ENCODE measurements at places on chromosomes 13 and 19. TPM values are rescaled to one million over a fixed set of nuclear protein-coding genes. Genes with fewer than 3 reads are reported as not detected.
A peak's percentile ranks its signal among the peaks of the same experiment; 100 is the strongest.

Gene PRODH2
- total RNA-seq = not detected

Gene CTXN1
- total RNA-seq = 21.8 TPM

Gene FUZ
- 19.8 TPM for total RNA-seq

Gene ICAM1
- total RNA-seq = 19.0 TPM

Gene HIPK4
- total RNA-seq = 0.53 TPM

Gene FBXL12
- 27.8 TPM for total RNA-seq

Gene TNNI3
- total RNA-seq = not detected

Gene MIA
- 1.4 TPM for total RNA-seq

Gene ZNF738
- total RNA-seq = 6.7 TPM

Gene VSTM1
- not detected for total RNA-seq

Gene KCNRG
- total RNA-seq = 0.59 TPM

DNA sequence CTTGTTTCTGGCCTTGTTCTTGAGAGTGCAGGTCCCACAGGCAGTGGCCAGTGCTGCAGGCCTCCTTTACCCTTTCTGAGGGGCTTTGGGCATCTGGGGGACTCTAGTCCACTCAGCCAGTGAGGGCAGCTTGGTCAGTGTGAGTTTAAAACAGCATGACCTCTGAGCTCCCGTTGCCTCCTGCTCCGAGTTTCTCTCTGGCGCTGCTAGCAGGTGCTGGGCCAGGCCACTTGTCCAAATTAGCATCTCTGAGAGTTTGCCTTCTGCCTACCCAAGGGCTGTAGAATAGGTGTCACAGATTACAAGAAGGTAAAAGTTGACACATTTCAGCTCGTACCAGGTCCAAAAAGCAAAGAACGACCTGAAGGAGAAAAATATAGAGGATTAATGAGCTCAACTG lies 105.9 kb downstream of the SIPA1L3 start:
- H3K4me3 ChIP-seq = no peak overlapping the region
- no peaks in the 10 kb centered on the region for H3K36me3 ChIP-seq
- no peak overlapping the region for H3K27ac ChIP-seq
- no peaks in the 10 kb centered on the region for H3K4me1 ChIP-seq
- DNase-seq = no peak

- peaks cover 59% of the 10 kb centered on the region for H3K27me3 ChIP-seq
- H3K4me1 ChIP-seq = peaks cover 10% of the 10 kb centered on the region
- H3K36me3 ChIP-seq = peaks cover 6% of the 10 kb centered on the region
- no peak overlapping the region for H3K27ac ChIP-seq
Measured at GRCh38 chr19:35845215-35846037, 6.9 kb downstream of the NPHS1 start.

- no peak overlapping the region for H3K27ac ChIP-seq
- H3K36me3 ChIP-seq = no peaks in the 10 kb centered on the region
- no peak for DNase-seq
- H3K27me3 ChIP-seq = no peaks in the 10 kb centered on the region
Measured at GRCh38 chr19:34888091-34888490, 38.6 kb upstream of the ZNF30 start.

- no peak for DNase-seq
- H3K4me3 ChIP-seq = no peak overlapping the region
- H3K36me3 ChIP-seq = no peaks in the 10 kb centered on the region
- H3K4me1 ChIP-seq = peaks cover 25% of the 10 kb centered on the region
- H3K27me3 ChIP-seq = no peaks in the 10 kb centered on the region
Measured at GRCh38 chr13:89455741-89456140, 1784.6 kb downstream of the SLITRK5 start.

DNA sequence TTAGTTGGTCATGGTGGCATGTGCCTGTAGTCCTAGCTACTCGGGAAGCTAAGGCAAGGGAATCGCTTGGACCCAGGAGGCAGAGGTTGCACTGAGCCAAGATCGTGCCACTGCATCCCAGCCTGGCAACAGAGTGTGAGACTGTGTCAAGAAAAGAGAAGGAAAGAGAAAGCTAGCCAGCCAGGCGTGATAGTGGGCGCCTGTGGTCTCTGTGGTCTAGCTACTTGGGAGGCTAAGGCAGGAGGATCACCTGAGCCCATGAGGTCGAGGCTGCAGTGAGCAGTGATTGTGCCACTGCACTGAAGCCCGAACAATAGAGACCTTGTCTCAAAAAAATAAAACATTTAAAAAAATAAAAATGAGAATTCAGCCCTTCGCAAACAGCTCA lies 33.3 kb downstream of the TIMM13 start:
- H3K27ac ChIP-seq = no peak overlapping the region
- DNase-seq = no peak
- peaks cover 13% of the 10 kb centered on the region for H3K4me1 ChIP-seq

GRCh38 chr19:38713227-38713649 lies 31.0 kb downstream of the CAPN12 start:
- H3K4me3 ChIP-seq = no peak overlapping the region
- H3K27ac ChIP-seq = peak overlapping the region; percentile 67
- no peak for DNase-seq

DNA sequence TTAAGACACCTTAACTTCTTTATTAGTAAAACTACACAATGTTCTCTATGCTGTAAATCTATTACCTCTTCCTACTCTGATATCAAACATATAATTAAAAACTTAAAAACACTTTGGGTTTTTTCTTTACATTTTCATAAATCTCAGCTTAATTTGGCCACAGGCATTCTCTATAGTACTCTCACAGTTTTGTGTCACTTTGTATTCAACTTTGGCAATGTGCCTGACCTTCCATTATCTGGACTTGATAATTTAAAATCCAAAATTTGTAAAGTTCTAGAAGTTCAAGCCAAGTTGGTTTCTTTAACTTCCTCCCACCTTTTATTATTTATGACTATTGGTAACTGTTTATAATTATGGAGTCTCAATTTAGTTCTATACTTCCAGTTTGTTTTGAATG lies 46.4 kb downstream of the VWA8 start:
- no peaks in the 10 kb centered on the region for H3K27me3 ChIP-seq
- H3K27ac ChIP-seq = no peak overlapping the region
- no peak for DNase-seq
- H3K36me3 ChIP-seq = no peaks in the 10 kb centered on the region
- H3K4me3 ChIP-seq = no peak overlapping the region
- H3K4me1 ChIP-seq = peaks cover 49% of the 10 kb centered on the region

DNA sequence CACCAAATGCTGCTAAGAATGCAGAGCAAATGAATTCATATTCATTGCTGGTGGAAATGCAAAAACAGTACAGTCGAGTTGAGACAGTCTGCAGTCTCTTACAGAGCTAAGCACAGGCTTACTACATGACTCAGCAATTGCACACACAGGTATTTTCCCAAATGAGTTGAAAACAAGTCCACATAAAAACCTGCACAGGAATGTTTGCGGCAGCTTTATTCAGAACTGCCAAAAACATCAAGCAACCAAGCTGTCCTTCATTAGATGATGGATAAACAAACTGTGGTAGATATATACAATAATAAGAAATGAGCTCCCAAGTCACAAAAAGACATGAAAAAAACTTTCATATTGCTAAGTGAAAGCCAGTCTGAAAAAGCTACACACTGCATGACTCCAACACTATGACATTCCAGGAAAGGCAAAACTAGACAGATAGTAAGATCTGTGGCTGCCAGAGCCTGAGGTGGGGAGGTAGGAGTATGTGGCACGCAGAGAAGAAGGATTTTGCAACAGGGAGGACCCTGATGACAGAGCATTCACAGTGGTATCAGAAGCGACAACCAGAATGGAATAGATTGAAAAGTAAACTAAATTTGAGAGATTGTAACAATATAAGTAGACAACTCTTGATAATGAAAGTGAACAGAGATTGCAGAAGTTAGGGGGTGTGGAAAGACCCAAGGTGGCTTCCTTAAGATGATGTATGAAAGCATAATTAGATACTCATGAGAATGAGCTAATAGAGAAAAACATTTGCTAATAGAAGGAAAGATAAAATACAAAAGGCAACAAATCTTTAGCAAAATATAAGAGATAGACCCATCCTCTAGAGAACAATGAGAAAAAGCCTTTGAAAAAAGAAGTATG lies 52.7 kb downstream of the TSC22D1 start:
- DNase-seq = no peak
- no peaks in the 10 kb centered on the region for H3K27me3 ChIP-seq
- no peak overlapping the region for H3K4me3 ChIP-seq
- H3K27ac ChIP-seq = no peak overlapping the region
- peaks cover 16% of the 10 kb centered on the region for H3K4me1 ChIP-seq
- H3K36me3 ChIP-seq = no peaks in the 10 kb centered on the region

DNA sequence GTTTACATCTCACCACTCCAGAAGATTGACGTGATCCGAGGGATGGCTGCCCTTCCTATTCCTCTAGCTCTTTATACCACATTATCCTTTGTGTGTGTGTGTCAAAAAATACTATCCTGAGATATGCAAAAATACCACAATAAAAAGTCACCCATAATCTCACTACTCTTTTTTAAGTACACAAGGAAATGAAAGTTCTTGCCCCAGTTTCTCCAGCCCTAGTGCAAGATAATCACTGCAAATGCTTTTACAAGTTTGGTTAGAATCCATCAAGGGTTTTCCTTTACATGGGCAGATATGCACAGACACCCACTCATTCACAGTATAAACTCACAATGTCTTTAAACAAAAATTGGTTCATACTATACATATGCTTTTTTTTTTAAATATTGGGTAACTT lies 89.3 kb downstream of the DIAPH3 start:
- H3K4me1 ChIP-seq = no peaks in the 10 kb centered on the region
- H3K27ac ChIP-seq = no peak overlapping the region
- DNase-seq = no peak
- no peaks in the 10 kb centered on the region for H3K27me3 ChIP-seq

GRCh38 chr13:111045170-111045569 lies 69.9 kb upstream of the ARHGEF7 start:
- no peak overlapping the region for H3K4me3 ChIP-seq
- peaks cover 14% of the 10 kb centered on the region for H3K4me1 ChIP-seq
- H3K27ac ChIP-seq = no peak overlapping the region
- no peaks in the 10 kb centered on the region for H3K36me3 ChIP-seq

GRCh38 chr19:21474671-21475181 lies 30.7 kb upstream of the ZNF429 start:
- no peaks in the 10 kb centered on the region for H3K27me3 ChIP-seq
- peak overlapping the region; percentile 79 for H3K4me3 ChIP-seq
- H3K27ac ChIP-seq = no peak overlapping the region
- DNase-seq = no peak
- no peaks in the 10 kb centered on the region for H3K36me3 ChIP-seq

DNA sequence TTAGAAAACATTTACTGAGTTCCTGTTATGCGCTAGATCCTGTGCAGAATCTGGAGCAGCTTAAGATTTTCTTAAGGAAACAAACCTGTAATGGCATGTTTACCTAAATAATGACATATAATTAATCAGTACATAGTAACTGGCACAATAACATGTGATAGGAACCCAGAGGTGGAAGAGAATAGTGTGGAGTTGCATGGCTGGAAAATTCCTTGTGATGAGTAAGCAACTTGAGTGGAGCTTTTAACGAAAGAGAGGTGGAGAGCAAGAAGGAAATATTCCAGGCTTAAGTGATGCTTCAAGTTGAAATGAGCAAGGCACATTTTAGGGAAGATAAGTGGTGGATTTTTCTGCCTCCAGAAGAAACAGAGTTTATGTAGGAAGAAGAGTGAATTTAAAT lies 9.2 kb upstream of the GPC5 start:
- DNase-seq = no peak
- H3K27ac ChIP-seq = no peak overlapping the region
- H3K27me3 ChIP-seq = peaks cover 27% of the 10 kb centered on the region
- H3K4me3 ChIP-seq = no peak overlapping the region

DNA sequence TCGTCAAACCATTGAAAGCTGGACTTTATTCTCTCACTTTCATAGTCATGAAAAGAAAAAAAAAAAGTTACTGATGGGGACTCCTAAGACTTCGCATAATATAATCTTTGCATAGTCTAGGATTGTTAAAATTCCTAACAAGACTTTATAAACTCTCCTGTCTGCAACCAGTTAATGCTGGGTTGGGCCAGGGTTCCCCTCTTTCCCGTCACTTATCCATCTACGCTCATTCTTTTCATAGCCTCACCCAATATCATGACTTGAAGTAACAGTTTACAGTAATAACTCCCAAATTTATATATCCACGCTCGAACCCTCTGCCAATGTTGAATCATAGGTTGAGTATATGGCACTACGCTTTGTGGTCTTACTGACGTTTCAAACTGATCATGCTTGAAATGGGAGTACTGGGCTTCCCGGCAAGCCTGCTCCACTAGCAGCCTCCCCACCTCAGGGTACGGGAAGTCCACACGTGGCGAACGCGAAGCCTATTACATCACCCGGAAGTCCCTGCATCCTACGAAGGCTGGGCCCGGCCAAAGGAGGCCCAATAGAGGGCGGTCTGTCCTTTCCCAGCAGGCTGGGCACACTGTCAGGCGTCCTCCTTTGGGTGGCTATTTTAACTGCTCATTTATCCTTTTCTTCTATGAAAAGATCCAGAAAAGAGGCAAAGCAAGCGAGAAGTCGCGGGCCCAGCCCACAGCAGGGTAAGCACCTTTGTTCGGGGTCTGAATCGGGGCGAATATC lies 694 bp upstream of the ZNF460 start:
- no peak overlapping the region for H3K27ac ChIP-seq
- H3K36me3 ChIP-seq = peaks cover 12% of the 10 kb centered on the region
- peaks cover 35% of the 10 kb centered on the region for H3K4me1 ChIP-seq
- no peaks in the 10 kb centered on the region for H3K27me3 ChIP-seq

- peaks cover 11% of the 10 kb centered on the region for H3K27me3 ChIP-seq
- no peak overlapping the region for H3K4me3 ChIP-seq
- peaks cover 18% of the 10 kb centered on the region for H3K4me1 ChIP-seq
- no peak overlapping the region for H3K27ac ChIP-seq
- no peak for DNase-seq
- no peaks in the 10 kb centered on the region for H3K36me3 ChIP-seq
Measured at GRCh38 chr19:6796278-6796677, 23.8 kb downstream of the VAV1 start.

GRCh38 chr19:47230054-47230920 lies 712 bp downstream of the BBC3 start:
- no peak overlapping the region for H3K27ac ChIP-seq
- no peaks in the 10 kb centered on the region for H3K27me3 ChIP-seq
- no peak for DNase-seq
- peak overlapping the region; percentile 54 for H3K4me3 ChIP-seq

DNA sequence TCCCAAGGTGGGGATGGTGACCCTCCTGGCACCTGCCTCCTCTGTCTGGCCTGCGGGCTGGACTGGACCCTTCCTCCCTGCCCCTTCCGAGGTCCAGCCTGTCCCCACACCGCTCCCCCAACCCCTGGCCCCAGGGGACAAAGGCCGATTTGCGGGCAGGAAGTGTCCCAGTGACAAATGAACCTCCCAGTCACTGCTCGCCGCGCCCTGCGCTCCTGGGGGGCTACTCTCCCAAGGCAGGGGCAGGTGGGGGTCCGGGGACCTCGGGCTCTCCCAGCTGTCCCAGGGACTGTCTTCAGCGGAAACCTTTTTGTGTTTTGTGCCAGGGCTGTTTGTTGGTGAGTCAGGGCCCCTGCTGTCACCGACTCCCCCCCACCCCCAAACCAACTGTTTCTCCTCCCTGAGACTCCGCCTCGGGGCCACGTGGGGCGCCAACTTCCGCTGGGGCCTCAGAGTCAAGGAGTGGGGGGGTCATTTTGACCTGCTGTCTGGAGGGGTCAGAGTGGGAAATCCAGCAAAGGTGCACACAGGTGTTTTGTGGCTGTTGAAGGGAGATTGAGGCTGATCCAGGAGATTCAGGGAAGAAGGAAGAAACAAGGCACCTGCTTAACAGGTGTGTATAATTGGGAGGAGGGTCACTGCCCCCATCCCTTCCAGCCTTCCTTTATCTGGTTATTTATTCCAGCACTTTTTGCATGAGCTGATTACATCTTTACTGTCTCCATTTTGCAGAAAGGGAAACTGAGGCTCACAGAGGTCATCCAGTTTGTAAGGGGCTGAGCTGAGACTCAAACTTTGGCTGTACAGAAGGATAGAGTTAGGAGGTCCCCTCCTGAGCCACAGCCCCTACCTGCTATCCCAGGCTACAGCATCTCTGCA lies 831 bp downstream of the PGPEP1 start:
- H3K27me3 ChIP-seq = no peaks in the 10 kb centered on the region
- DNase-seq = no peak
- H3K4me3 ChIP-seq = peak overlapping the region; percentile 74
- no peak overlapping the region for H3K27ac ChIP-seq

All from chondrocyte (in vitro differentiated cells).